ENCODE measurements at places on chromosomes 16 and 17.

GRCh38 chr17:82065638-82066303, at the start of gene DUS1L:
DUS1L (minus strand) TSS chr17:82065804; CDS start chr17:82065059, 745 bp downstream.
- peak; percentile 16 for DNase-seq

DNA sequence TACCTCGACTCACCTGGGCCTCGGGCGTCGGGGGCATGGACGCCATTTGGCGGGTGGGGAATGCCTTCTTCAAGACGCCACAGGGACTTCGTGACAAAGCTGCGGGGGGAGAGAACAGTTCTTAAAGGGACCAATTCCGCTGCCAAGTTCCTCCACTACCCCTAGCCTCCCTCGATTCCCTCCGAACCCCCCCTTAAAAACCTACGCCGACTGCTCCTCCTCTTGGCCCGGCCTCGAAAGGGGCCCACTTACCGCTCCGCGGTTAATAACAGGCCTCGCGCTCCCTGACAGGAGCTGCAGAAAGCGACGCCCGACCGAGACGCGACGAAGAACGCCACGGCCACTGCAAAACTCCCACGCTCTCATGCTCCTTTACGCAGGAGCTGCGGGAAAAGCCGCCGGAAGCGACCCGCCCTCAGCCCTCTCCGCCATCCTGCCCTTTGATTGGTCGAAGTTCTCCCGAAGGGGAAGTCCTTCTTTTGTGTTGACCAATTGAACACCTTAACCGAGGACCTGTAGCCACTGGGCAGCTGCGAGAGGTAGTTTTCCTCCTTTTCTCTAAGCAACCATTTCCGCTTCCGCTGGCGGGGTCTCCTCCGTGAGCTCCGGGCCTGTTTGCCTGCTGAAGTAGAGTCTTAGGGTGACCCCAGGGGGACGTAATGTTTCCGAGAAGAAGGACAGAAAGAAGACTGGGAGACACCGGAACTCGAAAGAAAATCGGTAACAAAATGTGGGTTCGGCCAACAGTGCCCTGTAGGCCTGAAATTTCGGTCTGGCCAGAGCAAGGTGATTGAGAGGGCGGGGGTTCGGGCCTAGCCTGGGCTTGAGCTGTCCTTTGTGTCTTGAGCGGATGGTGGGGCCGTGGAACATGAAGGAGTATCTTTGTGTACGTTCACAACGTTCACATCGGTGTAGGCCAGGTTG, at the start of the genes NAA60 and ZNF597:
TSS of gene NAA60 (plus strand) at position 573 of the 924 bp plus-strand sequence. CDS start 32,548 bp downstream, outside the sequence.
TSS of gene ZNF597 (minus strand) at position 397 of the 924 bp plus-strand sequence. CDS start at position 46, 351 bp downstream.
- peak; percentile 82 for DNase-seq

DNA sequence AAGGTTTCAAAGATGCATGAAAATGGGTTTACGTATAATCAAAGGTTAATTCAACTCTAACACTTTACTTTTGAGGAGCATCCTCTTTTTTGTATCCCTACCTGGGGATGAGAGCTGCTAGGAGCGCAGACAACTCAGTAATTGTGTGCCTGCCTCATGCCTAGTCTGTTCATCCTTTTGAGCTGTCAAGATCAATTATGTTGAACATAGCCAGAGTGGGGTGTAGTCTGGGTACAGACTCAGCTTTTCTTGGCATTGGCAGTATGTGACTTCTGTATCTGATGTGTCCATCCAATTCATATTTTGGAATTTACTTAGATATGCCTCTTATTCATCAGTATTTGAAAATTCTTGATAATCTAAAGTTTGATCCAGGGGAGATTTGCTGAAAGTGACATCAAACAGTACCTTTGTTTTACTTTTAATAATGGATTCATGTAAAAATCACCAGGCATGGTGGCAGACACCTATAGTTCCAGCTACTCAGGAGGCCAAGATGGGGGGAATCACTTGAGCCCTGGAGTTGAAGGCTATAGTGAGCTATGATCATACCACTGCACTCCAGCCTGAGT, 24.1 kb downstream of the PRKCA start:
- DNase-seq = no peak

- DNase-seq = no peak
Measured at GRCh38 chr16:70391881-70392481, 45.3 kb downstream of the DDX19A start.

GRCh38 chr16:17151335-17151734, 319.4 kb downstream of the XYLT1 start:
- no peak for DNase-seq

DNA sequence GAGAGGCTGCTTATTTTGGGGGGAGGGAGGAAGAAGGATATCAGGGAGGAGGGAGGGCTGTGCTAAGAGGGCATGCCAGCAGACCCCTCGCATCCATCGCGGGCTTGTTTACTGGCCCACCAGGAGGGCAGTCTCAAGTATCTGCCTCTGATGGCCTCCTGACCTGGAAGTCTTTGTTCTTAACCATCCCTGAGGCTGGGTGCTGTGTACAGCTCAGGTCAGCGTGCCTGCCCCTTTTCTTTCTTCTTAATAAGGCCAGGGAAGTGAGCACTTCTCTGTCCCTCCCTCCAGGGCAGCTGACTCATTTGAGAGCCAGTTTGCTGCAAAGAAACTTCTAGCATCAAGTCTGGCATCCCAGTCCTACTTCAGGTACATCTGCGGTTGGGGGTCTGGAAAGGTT, 157.0 kb downstream of the CCDC182 start:
- no peak for DNase-seq

GRCh38 chr17:79907217-79907715, 68.0 kb upstream of the CBX4 start:
- DNase-seq = no peak

- no peak for DNase-seq
Measured at GRCh38 chr16:10226141-10226986, 44.1 kb upstream of the GRIN2A start.

GRCh38 chr16:68019167-68019680, 3.5 kb upstream of the DPEP2NB start:
- no peak for DNase-seq

DNA sequence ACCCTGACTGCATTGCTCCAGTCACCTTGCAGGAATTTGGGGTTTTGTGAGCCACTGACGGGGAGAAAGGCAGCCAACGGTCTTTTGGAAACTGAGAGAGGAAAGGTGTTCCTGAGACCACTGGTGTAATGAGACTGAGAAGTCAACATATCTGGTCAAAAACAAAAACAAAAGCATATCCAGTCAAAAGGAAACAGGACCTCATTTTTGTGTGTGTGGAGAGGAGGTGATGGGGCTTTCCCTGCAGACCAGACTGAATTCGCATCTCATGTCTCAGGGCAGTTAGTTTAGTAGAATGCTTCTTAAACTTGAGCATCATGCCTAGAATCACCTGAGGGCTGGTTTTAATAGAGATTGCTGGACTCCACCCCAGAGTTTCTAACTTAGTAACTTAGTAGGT, 198.4 kb downstream of the COPRS start:
- no peak for DNase-seq

GRCh38 chr17:48582750-48583069, 4.6 kb upstream of the HOXB4 start:
- DNase-seq = no peak

DNA sequence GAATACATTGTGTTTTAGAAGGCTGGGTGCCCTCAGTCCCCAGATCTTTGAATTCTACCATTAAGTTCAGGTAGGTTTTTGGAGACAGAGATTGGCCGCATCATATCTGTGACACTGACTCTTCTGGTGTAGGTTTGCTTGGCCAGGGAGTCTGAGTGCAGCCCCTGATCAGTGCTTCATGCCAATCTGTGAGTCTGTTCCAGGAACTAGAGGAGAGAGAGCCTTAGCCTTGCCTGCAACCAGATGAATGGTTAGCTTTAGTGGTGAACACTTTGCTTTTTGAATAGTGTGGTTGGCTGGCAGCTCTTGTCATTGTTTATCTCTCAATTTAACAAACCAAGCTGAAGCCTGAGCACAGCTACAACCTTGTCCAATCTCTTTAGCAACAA, 87.8 kb downstream of the PLXDC1 start:
- DNase-seq = no peak

DNA sequence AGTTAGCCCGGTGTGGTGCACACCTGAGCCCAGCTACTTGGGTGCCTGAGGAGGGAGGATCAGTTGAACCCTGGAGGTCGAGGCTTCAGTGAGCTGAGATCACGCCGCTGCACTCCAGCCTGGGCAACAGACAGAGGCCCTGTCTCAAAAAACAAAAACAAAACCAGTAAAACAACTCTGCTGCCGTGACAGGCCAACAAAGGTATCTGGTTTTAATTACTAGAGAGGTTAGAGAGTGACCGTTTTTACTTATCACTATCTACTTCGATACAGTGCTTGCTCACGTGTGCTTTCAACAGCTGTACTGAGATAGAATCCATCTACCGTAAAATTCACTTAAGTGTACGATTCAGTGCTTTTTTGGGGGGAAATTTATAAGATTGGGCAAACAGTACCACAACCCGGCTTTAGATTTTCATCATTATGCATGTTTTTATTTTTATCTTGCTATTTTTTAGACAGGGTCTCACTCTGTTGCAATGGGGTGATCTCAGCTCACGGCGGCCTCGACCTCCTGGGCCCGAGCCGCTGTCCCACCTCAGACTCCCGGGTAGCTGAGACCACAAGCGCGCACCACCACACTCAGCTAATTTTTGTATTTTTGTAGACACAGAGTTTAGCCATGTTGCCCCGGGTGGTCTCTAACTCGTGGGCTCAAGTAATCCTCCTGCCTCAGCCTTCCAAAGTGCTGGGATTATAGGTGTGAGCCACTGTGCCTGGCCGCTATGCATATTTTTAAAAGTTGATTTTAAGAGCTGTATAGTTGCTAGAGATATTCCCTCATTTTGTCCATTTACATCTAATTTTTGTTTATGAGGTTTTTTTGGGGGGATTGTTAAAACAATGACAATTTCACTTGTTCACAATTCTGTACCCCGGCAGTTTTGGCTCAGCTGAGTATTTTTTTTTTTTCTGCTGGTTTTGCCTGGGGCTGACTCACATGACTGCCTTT, 30.9 kb downstream of the SERPINF1 start:
- DNase-seq = no peak

GRCh38 chr16:17375461-17376304, 95.1 kb downstream of the XYLT1 start:
- DNase-seq = no peak

- DNase-seq = no peak
Measured at GRCh38 chr17:81931557-81932332, 4.2 kb upstream of the MAFG start.

DNA sequence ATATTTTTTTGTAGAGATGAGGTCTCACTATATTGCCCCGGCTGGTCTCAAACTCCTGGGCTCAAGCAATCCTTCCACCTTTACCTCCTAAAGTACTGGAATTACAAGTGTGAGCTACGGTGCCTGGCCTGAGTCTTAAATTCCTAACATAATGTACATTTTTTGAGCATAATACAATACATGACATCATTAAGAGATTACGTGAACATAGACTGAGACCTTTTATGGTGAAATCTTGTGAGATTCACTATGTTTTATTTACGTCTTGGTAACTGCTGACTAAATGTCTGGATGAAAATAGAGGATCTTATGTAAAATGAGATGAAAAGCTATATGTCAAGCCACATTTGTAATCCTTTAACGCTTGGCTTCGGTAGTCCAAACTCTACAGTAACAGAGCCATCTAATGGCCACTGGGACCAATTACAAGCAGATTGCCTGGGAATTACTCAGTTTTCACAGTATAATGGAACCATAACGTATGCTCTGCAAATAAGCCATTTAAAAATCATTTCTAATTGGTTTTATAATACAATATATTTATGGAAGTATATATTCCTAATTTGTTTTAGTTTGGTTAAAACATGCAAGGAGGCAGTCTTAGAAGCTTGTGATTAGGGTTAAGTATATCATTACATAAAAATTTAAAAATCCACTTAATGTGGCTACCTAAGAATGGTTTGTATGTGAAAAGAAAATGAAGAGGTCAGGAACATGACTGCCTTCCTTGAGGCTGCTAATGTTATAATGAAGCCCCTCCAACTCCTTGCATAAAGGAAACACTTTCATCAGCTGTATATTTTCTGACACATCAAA, 8.1 kb upstream of the EFCAB13 start:
- DNase-seq = peak; percentile 38

DNA sequence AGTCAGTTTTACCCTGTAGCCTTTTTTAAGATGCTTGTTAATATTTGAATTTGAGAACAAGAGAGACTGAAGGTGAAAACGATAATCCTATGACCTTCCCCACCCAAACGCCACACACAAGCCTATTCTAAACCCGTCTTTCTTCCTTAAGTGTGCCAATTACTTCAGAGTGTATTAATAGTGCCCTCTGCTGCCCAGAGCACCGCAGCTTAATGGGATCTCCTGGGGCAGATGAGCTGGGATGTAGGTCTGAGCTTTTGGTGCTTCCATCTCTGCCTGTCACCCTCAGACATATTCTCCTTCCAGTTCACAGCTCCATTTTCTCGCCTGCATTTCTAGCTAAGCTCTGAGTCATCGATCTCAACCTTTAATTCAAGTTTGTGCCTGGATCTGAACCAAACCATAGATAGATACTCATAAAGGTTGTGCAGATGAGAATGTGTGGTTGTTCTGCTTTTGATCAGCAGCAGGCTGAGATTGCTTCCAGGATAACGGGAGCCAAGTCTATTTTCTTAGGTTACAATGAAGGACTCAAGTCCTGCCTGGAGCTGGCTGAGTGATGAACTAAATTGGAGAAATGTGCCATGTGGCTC, 46.4 kb upstream of the CDH13 start:
- DNase-seq = no peak

DNA sequence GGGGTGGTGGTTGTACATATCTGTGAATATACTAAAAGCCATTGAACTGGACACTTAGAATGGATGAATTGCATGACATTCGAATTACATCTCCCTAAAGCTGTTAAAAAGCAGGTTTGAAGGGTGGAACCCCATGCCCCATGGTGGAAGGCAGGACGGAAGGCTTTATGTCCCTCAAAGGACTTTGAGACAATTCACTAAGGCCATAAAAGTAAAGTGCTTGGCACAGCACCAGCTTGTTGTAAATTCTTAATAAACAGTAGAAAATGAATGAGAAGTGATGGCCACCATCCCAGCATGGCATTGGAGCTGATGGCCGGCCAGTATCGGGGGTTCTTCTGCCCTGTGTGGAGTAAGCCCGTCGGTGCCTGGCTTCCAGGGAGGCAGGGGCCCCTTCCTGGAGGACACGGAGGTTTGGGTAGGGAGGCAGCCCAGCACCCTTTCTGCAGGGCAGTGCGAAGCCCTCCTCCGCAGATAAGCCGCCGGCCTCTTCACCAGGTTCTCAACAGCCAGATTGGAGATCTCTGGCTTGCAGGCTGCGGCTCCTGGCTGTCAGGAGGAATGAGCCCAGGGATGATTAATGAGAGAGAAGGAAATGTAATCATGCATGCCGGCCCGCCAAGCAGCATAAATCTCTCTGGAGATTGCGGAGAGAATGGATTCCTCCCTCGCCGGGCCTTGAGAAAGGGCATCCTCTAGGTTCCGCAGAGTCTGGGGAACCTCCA, 346.9 kb downstream of the FOXL1 start:
- no peak for DNase-seq

DNA sequence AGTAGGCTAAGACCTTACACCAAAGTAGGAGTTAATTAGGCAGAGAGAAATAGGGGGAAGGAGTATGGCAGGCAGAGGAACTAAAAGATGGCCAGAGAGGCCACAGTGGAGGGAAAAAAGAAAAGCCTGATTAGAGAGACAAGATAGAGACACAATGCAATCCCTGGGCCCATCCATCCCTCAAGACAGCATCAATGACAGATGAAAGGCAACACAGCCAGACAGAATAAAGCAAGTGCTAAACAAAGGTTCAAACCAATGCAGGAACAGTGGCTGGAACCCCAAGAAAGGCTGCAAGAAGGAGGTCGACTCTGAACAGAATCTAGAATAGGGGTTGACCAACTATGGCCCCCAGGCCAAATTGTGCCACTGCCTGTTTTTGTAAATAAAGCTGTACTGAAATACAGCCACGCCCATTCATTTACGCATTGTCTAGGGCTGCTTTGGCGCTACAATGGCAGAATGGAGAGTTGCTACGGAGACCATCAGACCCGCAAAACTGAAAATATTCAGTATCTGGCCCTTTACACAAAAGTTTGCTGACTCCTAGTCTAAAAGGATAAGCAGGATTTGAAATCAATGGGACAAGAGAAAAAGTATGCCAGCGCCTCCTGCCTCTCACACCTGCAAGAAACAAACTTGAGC, 473.3 kb upstream of the PSMD7 start:
- no peak for DNase-seq
